ENCODE measurements at places on chromosomes 11 and 22.

- DNase-seq, result no peak
Measured at GRCh38 chr11:16911186-16911585, 103.0 kb downstream of the PLEKHA7 start.

DNA sequence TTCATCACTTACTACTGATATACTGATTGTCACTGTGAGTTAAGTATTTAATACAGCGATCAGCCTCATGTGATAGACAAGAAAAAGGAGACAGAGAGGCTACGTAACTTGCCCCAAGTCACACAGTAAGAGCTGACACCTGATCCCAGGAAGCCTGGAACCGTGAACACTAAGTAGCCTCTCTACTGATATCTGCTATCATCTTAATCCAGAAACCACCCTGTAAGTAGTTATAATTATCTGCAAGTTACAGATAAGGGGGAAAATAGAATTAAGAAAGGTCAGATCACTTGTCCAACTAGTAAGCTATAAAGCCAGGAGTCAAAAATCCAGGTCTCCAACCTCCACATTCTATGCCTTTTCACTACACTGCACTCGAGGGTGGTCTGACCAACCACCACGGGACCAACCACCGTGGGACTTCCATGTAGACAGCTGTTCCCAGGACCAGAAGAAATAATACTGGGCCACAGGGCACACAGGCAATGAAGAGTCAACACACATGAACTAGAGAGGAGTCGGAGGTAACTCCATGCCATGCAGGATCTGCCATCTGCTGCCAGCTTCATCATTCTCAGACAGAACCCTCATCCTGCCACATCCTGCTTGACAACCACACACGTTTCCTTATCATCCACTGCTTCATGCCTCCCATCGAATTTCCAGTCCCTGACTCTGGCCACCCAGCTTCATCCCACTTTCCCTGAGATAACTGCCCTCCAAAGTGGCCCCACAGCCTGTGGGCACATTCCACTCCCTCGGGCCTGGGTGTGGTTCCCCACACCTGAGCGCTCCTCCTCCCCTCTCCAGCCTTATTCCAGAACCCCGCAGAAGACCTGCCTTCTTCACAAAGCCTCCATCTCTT is 58.6 kb downstream of the MICAL3 start:
- no peak for DNase-seq

DNA sequence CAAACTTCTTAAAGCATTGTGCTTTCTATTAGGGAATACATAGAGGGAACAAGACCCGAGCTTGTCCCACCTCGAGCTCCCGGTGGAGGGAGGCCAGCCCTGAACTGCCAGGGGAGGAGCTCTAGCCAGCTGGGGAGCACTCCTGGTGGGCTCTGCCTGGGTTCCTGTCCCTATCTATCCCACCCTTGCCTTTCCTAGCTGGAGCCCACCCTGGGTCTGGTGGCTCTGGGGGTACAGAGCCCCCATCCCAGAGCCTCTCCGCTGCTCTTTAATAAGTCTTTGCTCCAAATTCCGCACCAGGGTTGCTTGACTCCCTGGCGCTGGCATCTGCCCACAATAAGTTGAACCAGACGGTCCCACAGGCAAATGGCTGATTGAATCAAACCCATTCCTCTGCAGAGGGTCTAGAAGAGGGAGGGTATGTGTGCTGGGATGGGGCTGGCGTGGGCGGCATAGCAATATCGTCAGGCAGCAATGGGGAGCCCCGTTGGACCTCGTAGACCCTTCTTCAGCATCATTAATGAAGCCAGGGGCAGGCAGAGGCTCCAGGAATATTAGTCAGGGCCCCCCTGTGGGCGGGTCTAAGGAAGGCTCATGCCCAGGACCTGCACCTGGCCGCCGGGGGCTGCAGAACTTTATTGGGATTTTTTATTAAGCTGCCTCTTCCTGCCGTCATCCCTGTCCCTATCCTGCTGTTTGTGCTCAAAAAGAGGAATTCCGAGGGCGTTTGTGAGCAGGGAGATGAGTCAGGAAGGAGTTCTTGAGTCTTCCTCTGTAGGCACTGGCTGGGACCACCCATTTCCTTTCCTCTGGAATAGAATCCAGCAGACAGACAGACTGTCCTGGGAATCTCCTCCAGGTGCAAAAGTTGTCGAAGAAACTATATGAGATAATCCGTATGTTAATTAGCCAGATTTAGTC is 38.5 kb upstream of the RIC3 start:
- no peak for DNase-seq

DNA sequence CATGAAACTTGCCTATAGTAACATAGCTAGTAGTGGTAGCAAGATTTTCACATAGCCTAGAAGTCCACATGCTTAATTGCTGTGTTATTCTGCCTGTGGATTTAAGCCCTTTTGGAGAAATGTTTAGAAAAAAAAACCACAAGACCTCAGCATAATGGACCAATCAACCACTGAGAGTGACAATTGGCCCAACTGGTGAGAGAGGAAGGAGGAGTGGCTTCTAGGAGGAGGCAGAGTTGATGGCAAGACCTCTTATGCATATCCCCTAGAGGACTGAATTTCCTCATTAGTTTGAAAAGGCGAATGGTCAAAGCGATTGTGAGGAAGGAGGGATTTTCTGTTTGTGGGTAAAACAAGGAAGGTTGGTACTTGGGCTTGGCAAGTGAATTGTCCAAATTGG is 30.6 kb downstream of the NNMT start:
- DNase-seq, result no peak

- DNase-seq, result no peak
Measured at GRCh38 chr22:25360891-25361645, 141.6 kb downstream of the CRYBB2 start.

All from H1 (cell line).